Effector memory CD8-positive, alpha-beta T cell (primary cell): ENCODE measurements at places on chromosomes 6 and 20.

GRCh38 chr6:34906826-34907225, 17.8 kb downstream of the ANKS1A start:
- DNase-seq, result no peak

DNA sequence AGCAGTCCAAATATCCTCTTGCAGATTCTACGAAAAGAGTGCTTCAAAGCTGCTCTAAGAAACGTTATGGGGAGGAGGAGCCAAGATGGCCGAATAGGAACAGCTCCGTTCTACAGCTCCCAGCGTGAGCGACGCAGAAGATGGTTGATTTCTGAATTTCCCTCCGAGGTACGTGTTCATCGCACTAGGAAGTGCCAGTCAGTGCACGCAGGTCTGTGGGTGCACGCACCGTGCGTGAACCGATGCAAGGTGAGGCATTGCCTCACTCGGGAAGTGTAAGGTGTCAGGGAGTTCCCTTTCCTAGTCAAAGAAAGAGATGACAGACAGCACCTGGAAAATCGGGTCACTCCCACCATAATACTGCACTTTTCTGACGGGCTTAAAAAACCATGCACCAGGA, 272.1 kb upstream of the DEFB115 start:
- DNase-seq, result no peak

DNA sequence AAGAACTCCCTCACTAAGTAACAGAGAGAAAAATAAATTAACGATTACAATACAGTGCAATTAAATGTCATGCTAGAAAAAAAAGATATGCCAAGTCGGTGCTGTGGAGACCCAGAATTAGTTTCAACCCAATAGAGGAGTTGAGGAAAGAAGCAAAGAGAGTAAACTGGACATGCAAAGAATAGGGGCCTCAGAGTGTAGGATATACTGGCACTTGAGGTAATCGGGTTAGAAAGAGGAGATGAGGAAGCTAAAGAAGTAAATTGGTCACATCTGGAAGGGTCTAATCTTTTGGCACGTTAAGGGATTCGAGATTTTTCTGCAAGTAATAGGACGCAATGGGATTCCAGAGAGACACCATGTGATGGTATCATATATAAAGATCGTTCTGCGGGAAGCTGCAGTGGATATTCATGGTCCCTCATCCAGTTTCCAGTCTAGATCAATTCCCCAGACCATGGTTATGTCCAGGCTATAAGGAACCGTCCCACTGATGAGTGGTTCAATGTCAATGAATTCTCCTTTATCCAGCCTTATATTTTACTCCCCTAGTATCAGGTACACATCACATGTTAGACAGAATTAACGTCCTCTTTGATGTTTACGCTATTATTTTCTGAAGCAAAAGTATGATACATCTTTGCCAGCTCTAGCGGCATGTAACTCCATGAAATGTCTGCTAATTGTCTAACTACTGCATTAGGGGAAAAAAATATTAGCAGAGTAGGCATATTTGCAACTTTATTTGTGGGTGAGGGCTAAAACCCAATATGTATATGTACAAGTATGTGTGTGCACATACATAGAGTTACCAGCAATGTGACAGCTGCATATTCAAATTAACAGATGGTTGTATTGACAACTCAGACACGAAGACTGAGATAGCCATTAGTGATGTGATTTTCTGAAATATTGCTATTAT, 1.1 kb upstream of the TBC1D32 start:
- no peak for DNase-seq

- DNase-seq, result no peak
Measured at GRCh38 chr20:3560578-3560977, 89.8 kb downstream of the ATRN start.

GRCh38 chr6:106525107-106525881, 104.0 kb downstream of the RTN4IP1 start:
- DNase-seq, result no peak

DNA sequence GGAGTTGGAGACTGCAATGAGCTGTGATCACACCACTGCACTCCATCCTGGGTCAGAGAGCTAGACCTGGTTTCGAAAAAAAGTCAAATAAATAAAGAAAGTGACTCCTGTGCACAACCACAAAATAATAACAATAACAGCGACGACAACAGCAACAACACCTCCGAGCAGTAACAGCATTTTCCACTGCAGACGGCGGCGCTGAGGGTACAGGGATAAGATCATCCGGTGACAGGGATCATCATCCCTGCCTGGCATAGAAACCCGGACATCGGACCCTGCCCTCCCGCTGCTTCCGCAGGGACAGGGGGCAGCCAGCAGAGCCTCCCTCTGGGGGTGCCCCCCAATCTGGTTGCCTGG, 11.5 kb downstream of the SRXN1 start:
- DNase-seq, result no peak

GRCh38 chr20:37980383-37980782, 52.9 kb downstream of the TTI1 start:
- no peak for DNase-seq

DNA sequence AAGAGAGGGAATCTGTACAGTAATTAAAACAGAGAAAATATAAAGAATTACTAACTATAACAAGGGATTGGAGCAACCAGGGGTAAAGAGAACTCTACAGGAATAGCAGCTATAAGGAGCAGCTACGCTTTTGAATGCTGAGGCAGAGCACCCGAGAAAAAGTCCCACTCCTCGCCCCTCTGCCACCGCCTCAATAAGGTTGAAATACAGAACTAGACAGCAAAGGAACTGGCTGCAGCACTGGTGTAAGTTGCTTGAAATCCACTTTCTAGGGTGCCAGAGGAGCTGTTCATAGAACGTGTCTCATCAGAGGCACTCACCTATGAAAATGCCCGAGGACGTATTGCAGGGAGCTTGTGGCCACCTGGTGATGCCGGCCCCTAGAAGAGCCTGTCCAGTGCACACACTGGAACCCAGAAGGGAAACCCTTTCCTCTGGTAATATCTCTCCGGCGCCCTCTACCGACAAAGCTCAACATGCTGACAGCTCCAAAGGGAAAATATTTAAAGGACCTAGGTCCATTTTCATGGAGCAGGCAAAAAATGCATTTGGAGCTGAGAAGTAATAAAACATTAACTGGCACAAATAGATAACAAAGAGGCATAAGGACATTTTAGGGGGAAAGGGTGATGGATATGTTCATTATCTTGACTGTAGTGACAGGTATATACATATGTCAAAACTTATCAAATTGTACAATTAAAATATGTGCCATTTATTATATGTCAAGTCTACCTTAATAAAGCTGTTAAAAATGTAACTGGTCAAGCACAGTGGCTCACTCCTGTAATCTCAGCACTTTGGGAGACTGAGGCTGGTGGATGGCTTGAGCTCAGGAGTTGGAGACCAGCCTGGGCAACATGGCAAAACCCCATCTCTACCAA, 137.4 kb upstream of the HDAC2 start:
- no peak for DNase-seq

DNA sequence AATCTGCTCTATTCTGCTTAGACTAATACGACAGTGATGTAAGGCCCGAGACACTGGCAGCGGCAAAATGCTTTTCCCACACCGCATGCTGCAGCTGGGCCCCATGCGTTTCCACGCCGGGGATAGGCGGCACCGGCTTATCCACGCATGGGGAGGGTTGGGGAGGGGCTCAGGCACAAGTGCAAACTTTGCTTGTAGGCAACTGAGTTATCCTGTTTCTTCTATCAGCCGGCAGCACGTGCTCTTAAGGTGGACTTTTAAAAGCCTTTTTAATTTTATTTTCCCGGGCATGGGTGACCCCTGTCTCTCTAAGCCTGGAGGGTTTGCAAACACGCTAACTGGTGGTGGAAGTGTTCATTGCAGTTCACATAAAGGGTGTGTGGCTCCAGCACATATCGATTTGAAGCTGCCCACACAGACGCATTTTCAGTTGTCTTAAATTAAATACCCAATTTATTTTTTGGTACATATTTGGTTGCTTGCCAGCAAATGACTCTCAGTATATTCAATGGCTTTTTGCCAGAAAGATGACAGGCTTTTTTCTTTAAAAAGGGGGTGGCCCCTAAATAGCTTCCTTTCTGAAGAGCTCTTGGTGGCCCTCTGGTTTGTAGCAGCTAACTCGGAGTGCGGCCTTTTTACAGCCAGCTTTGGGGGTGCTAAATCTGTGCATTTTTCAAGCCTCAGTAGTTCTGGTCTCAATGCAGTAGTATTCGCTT, 561.8 kb upstream of the AGPAT4 start:
- no peak for DNase-seq

GRCh38 chr6:85077098-85077497, 312.7 kb upstream of the TBX18 start:
- DNase-seq, result no peak

DNA sequence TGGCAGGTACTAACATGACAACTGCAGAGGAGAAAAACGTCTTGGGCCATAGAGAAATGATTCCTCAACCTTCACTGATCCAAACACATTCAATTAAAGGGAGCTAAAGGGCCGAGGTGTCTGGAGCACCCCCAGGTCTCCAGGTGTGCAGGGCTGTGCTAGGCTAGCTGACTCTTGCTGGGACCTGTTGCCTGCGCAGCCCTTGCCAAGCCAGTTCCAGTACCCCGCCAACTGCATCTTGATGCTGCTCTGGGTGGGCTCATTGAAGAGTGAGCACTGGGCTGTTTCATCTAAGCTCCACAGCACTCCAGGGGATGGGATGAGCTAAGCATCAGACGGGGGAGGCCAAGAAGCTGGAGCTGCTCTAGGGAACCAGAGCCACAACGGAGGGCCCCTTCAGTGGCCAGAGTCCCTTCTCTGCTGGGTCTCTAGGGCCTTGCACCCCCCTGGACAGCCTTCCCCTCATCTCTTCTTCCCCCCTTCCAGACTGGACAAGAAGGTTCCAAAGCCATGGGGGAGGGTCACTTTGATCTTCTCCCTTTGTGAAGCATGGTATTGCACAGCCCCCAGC, 15.9 kb downstream of the LEMD2 start:
- DNase-seq, result no peak

- DNase-seq, result no peak
Measured at GRCh38 chr20:47352332-47353238, 3.9 kb downstream of the ZMYND8 start.

- DNase-seq, result no peak
Measured at GRCh38 chr6:135438907-135439535, 58.5 kb downstream of the AHI1 start.

GRCh38 chr6:110654096-110654820, 161.0 kb downstream of the CDK19 start:
- no peak for DNase-seq

DNA sequence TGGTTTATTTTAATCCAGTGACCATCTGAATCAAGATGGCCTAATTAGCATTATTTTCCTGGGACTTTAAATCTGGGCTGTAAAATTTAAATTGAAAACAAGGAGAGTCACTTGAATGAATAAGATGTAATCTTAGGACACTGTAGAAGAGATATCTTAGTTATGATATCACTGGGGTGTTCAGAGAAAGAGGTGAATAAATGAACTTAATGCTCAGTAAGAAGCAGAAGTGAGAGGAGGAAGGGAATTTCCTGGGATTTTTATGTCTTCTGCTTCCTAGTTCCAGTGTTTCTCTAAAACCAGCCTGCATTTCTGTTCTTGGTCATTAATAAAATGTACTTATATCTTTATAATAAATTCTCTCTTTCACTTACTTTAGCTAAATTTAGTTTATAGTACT, 136.8 kb upstream of the PTPRK start:
- no peak for DNase-seq

DNA sequence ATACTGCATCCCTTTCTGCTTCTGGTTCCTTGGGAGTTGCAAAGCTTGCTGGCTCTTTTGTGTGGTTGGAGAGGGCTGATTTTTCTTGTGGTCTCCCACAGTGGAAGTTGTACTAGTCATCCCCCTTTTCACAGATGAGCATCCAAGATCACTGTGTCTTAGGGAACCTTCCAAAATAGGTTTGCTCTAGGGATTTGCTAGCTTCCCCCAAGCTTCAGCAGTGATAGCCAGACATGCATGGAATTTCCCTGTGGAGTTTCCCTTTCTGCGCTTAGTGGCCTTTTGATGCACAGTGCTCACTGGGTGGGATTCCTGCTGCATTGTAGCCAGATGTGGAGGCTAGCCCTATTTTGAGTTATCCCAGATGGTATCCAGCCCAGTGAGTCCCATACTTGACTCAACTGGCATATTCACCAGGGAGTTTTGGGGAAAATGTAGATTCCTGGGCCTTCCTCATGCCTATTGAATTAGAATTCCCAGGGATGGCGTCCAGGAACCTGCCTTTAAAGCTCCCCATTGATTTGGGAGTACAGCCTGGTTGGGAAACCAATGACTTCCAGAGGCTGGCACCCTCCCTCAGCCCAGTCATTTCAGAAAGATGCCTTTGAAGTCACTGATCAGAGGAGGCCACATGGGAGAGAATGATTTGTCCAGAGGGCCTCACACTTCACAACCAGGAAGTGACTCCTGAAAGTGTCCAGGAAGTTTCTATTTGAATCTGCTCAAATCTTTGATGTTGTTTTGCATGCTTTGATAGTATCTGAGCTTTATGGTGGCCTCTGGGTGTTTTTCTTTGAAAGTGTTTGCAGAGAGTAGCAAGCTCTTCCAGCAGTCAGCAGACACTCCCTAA, 25.9 kb downstream of the PPARD start:
- DNase-seq, result no peak

GRCh38 chr6:6595952-6596351, 7.4 kb downstream of the LY86 start:
- no peak for DNase-seq

DNA sequence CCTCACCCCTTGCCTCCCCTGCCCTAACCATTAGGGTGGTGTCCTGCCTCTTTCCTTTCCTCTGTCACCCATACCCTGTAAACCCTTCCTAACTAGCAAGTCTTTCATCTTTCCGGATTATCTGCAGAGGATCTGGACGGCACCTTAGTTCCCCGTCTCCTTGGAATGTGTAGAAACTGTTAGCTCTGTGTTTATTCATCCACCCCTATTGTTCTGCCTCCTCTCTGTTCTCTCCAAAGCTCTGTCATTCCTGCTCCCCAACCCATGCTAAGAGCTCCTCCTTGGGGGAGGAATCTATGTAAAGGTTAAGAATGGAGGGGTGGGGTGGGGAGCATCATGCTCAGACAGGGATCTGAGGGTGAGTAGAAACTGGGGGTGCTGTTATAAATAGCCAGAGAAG, 39.4 kb upstream of the KCNK5 start:
- no peak for DNase-seq

DNA sequence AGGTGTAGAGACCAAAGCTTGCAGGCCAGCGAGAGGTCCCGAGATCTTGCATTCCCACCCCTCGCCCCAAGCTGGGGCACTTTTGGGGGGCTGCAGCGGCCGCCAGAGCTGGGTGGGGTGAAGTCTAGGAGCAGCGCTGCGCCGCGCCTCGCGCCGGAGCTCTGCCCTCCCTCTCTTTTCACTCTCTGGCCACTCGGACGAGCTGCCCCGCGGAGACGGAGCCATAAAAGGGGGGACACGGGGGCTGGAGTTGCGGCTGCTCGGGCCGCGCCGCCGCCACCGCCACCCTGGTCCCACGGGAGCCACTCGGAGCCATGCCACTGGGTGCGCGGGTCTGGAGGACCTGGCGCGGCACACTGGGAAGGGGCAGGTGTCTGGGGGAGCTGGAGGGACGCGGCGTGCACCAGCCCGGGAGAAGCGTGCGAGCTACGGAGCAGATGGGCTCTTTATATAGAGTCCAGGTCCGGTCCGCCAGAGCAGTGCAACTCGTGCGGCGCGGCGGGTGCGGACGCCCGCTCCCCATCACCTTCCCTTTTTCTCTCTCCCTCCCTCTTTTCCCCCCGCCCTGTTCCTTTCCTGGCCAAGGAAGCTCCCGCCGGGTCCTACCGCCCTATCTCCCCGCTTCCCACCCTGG, 687 bp upstream of the HTR1B start:
- DNase-seq, result no peak

- no peak for DNase-seq
Measured at GRCh38 chr6:106974336-106974998, at the start of gene CD24. TSS of gene CD24 (minus strand) at chr6:106974729. CDS start at chr6:106974646, 83 bp downstream.
